ENCODE measurements at places on chromosomes 12 and 14.
A peak's percentile ranks its signal among the peaks of the same experiment; 100 is the strongest.

- no peak for DNase-seq
Observed at GRCh38 chr12:51496895-51497294, 72.3 kb downstream of the SLC4A8 start.

DNA sequence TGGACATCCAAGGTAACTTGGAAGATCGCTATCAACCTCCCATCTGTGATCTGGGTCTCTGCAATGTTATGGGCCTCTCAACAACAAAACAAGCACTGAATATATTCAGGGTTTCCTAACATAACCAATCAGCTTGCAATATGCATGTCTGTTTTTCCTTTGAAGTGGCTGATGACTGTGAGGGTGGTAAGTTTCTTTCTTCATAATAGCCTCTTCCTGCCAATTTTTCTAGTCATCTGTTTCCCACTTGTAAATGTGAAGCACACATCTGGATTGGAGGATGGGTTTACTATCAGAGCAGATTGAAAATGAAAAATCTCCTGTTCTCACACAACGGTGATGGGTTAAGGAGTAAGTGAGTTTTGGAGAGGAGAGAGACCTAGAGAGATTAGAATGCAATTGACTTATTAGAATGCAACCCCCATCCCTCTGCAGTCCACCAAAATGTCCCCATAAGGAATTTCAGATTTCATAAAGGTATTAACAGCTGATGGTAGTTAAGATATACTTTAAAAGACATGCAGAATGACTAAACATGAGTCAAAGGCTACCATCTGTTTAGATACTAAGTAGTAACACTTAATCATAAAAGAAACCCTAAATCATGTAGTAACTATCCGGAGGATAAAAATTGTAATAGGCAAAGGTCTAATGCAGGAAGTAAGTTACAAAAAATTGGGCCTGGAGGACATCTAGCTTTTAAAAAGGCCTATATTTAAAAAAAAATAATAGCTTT is 58.4 kb upstream of the SAV1 start:
- peak; percentile 59 for DNase-seq

DNA sequence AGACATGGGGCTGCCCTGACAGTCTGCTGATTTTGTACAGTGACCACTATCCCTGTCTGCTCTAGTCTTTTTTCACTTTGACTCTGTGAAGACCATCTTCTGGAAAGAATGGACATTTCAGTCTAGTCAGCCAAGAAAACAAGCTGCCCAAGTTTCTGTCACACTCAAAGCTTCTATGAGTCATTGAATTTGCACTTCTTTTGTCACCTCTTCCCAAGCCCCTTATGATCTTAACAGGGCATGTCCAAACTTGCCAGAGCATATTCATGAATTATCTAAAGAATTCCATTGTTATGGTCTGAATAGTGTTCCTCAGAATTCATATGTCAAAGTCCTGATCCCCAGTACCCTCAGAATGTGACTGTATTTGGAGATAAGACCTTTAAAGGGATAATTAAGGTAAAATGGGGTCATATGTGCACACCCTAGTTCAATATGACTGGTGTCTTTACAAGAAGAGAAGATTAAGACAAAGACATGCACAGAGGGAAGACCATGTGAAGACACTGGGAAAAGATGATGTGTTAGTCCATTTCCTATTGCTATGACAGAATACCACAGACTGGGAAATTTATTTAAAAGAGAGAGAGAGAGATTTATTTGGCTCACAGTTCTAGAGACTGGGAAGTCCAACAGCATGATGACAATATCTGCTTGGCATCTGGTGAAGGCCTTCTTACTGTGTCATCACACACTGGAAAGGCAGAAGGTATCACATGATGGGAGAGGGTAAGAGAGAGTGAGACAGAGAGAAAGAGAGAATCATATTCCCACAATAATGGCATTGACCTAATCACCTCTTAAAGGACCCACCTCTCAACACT is 242.6 kb downstream of the BTG1 start:
- DNase-seq, result peak; percentile 72

- no peak for DNase-seq
Observed at GRCh38 chr12:101596172-101596571, 1.4 kb downstream of the MYBPC1 start.

- no peak for DNase-seq
Observed at GRCh38 chr12:94380507-94380906, 79.2 kb downstream of the CEP83 start.

DNA sequence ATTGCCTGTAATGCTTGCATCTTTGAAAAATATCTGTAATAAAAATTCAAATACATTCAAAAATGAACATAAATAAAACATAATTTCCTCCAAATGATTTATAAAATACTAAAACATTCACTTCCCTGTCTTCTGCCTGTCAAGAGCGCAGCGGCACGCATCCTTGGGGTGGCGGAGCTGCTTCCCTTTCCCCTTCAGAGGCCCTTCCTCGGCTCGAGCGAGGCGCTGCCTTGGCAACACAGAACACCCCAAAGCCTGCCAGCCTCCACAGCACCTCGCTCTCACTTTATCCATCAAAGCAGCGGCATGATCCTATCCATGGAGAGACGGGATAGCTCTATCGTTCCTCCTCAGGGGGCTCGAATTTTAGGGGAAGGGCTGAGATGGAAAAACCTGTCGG is 146.2 kb downstream of the GXYLT1 start:
- DNase-seq, result no peak

- no peak for DNase-seq
Observed at GRCh38 chr14:87158283-87158682, 834.7 kb downstream of the GALC start.

DNA sequence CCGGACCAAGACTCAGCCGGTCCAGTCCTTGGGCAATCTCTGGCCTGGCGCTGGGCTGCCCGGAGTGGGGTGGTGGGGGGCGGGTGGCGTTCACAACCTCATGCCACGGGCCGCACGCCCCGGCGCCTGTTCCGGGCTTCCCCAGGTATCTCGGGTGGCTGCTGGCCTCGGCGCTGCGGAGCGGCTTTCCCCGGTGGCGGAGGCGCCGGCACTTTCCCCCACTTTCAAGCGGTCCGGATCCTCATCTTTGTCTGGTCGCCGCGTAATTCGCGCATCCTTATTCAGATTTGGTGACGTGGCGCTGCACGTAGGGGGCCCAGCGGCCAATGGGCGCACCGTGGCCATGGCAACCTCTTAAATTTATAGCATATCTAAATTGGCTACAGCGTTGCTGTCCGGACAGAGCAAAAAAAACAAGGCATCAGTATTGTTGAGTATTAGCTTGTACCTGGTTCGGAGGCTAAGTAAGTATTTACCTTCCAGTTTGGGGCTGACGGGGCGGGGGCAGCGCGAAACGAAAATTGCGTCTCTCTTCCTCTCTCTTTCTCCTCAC is at the start of gene LHX5:
LHX5 (minus strand) TSS at position 253 of the 553 bp plus-strand sequence. CDS start 373 bp downstream, outside the sequence.
- DNase-seq, result no peak

DNA sequence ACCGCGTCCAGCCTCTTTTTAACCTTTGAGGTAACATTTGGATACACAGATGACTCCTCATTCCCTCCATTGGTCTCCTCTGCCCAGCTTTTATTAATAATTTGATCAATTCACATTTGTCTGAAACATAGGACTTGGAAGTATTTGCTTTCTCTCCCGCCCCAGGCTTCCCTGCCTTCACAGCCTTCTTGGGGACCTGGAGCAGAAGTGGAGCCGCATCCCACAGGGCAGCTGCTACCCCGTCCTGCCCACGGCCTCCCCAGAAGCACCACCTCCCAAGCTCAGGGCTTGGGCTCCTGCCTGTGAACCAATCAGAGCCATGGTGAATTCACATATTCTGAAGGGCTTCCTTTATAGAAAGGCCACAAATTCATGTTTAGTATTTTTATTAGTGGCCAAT is 97.6 kb downstream of the PIWIL1 start:
- no peak for DNase-seq

- DNase-seq, result no peak
Observed at GRCh38 chr12:83265808-83266207, 579.1 kb downstream of the TMTC2 start.

DNA sequence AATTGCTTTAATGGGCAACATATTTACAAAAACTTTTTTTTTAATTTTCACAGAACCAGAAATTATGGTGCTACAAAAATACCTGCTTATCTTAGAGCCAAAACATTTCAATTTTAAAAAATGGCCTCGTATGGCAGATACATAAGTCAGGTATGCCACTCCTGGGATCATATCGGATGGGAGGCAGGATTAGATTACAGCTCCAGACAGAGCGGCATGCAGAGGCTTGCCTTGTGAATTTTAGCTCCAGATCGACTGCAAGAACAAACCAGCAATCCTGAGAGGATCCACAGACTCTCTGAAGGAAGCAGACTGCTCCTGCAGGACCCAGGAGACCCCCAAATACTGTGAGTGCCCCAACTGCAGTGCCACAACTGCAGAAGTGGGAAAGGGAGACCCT is 169.3 kb upstream of the AMIGO2 start:
- no peak for DNase-seq

DNA sequence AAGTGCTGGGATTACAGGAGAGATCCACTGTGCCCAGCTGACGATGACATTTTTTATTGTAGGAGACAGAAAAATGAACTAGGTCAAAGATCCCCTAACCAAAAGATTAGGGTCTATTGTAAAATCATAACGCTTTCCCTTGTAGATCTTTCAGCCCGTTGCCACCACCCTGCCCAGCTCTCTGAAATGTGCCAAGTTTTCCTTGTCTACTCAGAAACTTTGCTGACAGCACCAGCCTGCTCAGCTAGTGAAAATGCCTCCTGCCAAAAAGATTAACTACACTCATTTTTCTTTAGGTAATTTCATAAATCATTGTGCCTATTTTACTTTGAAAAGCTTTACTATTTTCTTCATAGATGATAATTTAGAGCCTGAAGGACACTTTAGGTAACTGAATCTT is 28.2 kb upstream of the RASSF3 start:
- DNase-seq, result no peak

DNA sequence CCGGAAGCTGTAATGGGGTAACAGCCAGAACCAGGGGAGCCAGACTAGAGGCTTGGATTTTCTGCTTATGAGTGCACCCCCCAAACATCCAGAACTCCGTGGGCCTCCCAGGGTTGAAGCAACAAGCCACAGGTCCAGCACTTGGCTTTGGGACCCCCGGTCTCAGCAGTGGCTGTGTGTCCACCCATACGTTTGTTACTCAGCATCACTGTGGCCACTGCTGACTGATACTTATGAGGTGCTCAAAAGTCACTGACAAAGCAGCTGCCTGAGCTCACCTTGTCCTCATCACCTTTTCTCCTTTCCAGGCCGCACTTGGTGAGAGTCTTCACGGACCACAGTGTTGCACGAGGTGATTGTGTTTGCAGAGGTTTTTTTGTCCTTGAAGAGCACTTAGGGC is 145.6 kb upstream of the RFLNA start:
- no peak for DNase-seq

- DNase-seq, result no peak
Observed at GRCh38 chr12:103696101-103696500, 109.0 kb downstream of the STAB2 start.

DNA sequence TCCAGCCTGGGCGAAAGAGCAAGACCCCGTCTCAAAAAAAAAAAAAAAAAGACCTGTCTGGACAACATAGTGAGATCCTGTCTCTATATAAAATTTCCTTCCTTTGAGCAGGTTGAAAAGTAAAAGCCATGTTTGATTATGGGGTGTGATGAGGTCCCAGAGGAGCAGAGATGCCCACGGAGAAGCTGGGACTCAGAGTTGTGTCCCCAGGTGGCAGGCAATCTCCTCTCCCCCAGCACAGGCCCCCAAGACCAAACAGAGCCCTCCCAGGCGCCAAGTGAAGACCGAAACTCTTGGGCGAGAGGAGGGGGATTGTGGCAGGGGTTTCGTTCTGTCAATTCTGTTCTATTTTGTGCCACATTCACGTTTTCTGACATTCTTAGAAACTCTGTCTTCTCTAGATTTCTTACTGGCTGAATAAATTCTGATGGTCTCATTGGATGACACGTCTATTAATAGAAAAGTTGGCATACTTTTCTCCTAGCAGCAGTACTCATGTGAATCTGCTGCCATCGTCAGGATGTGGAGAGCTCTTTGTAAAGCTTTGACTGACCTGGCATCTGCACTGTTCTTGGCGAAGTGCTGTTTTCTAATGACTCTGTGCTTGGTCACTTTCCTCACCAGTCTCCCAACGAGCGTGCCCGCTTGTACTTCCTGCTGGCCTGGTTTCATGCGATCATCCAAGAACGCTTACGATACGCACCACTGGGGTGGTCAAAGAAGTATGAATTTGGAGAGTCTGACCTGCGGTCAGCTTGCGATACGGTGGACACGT is 43.4 kb downstream of the HSP90AA1 start:
- peak; percentile 12 for DNase-seq

- no peak for DNase-seq
Observed at GRCh38 chr12:60977966-60978365, 1282.2 kb upstream of the USP15 start.

DNA sequence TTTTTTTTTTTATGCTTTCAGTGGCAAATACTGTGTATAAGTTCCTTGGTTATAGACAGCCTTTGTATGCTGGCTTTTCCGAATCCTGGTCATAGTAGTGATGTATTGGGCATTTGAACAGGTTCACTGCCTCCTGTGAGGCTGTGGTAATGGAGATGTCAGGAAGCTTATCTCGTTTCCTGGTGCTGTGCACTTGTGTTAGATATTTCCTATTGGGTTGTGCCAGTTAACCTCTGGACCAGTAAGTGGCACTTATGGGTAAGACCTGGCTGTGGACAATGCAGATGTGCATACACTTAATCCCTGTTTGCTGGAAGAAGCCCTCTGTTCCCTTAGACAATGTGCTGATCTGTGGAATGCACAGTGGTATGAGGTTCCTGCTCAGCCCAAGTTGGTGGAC is 135.4 kb upstream of the KITLG start:
- DNase-seq, result no peak

DNA sequence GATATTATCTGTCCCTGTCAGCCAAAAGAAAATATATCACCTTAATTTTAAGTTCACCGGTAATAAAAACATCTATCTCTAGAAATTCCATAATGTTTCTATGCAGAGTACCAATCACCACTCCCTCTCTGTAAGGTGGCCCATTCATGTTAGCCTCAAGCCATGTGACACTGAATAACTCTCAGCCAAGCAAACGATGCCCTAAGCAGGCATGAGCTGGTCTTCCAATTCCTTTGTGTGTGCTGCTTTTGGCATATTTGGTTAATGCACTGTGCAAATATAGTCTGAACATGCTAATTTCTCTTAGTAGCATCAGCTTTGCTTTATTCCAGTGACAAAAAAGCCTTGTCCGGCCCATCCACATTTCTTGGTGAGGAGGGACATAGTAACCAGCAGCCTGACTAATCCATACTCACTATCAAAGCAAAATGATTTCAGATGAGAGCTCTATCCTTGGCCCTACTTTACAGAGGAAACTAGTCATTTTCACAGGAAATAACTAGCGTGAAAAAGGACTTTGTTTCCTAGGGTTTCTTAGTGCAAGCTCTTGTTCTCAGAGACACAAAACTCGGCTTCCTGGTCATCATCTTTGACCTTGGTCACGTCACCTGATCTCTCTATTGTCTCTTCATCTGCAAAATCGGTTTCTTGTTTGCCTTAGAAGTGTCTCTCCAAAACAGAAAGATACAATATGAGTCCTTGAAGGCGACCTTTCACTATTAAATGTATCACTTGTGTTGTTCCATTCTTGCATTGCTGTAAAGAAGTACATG is 59.2 kb upstream of the RTRAF start:
- no peak for DNase-seq

GRCh38 chr14:95098984-95099599 is 58.2 kb downstream of the DICER1 start:
- peak; percentile 85 for DNase-seq

GRCh38 chr12:47791351-47791746 is 18.3 kb downstream of the SLC48A1 start:
- DNase-seq, result no peak

- DNase-seq, result peak; percentile 36
Observed at GRCh38 chr12:79454338-79454843, 236.4 kb downstream of the PAWR start.

All from cardiac fibroblast (primary cell).